ENCODE measurements at places on chromosomes 16 and 17.

DNA sequence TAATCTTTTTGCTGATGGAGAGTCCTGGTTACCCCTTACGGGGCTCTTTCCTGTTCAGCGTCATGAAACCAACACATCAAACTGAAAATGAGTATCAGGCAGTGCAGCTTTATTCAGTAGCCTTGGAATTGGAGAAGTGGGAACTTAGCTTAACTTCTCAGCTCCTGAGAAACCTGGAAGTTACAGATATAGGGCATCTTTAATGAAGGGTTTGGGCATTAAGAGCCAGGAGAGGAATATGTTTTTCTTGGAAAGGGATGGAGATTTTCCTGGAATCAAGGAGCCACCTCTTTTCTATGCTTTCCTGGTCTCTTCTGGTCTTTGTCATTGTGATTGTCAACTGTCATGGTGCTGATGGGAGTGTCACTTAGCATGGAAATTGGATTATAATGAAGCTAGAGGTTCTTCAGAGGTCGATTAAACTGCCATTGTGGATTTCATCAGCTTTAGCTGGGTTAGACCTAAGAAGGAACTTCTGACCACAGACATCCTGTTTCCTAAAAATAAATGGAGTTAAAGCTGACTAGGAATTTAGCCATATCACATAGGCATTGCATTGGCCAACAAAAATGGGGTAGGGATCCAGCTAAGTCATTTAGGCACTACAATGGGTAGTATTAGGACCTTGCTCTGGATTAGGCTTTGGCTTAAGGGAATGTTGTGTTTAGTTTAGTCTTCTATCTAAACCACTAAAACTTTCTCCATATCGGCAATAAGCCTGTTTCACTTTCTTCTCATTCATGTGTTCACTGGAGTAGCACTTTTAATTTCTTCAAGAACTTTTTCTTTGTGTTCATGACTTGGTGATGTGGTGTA, 186.4 kb downstream of the BCAS3 start:
- no peak for DNase-seq

DNA sequence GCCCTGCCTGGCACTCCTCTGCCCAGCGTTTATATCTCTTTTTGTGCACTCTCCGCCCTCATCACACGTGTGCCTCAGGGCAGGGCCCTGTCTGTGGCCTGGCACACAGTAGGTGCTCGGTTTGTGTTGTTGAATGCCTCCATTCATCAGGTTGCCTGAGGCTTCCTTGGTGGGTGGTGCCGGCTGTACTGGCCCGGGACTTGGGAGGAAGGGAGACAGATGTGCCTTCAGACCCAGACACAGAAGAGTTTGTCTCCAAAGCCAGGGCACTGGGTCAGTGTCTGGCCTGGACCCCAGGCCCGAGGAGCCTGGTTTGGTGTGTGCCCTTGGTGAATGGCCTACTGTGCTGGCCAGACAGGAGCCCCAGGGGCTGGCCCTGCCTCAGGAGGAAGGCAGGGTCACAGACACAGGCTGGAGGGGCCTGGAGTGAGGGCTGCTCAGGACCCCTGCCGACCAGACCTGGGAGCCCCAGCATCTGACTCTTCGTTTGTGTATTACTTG, 71.6 kb downstream of the RAI1 start:
- DNase-seq = no peak

DNA sequence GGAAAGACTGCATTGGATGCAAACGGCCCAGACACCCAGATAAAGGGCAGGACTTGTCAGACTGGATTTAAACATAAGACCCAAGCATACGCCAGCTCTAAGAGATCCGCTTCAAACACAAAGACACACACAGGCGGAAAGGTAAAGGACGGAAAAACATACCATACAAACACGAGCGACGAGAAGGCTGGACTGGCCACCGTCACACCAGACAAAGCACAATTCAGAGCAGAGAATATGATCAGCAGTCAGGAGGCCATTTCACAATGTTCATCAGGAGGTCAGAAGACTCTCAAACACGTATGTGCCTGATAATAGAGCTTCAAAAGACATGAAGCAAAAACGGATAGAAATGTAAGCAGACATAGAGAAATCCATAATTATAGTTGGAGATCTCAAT, 84.9 kb upstream of the GNG13 start:
- DNase-seq = no peak

DNA sequence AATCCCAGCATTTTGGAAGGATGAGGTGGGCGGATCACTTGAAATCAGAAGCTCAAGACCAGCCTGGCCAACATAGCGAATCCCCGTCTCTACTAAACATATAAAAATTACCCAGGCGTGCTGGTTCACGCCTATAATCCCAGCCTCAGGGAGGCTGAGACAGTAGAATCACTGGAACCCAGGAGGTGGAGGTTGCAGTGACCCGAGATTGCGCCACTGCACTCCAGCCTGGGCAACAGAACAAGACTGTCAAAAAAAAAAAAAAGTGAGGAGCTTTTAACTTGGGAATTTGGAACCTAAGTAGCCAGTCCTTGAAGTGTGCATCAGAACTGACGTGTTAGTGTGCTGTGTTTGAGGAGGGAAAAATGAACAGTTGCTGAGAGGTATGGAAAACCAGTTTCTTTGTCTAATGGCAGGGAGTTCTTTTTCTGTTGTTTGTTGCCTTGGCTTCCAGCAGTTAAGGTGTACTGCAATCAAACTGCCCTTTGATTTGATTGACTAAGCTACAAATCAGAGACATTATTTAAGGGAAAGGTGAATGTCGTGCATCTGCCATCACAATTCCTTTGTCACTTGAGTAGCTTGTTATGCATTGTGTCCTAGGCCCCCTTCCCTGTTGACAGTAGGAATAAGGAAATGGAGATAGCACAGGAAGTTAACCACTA, 8.6 kb upstream of the DUSP14 start:
- no peak for DNase-seq

GRCh38 chr17:81996232-81996756, 18.9 kb downstream of the ASPSCR1 start:
- no peak for DNase-seq

GRCh38 chr16:15610369-15610871, 32.5 kb downstream of the MARF1 start:
- peak; percentile 37 for DNase-seq

DNA sequence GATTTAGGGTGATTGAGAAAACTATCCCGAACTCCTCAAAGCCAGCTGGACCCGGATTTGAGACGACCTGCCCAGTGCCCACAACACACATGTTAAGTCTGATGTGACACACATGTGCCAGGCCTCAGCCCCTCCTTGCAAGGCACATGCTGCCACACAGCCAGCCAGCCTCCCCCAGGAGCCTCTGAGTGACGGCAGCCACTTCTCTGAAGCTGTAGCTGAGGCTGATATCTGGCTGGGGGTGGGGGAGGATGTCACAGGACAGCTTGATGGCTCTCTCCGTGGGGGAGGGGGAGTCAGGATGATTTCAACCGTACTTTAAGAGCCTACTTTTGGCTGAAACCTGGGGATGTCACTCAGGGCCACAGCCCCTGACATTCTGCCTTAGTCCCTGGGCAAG, 40.9 kb downstream of the SRCIN1 start:
- no peak for DNase-seq

GRCh38 chr17:39607057-39607850, 466 bp downstream of the NEUROD2 start:
- DNase-seq = no peak

DNA sequence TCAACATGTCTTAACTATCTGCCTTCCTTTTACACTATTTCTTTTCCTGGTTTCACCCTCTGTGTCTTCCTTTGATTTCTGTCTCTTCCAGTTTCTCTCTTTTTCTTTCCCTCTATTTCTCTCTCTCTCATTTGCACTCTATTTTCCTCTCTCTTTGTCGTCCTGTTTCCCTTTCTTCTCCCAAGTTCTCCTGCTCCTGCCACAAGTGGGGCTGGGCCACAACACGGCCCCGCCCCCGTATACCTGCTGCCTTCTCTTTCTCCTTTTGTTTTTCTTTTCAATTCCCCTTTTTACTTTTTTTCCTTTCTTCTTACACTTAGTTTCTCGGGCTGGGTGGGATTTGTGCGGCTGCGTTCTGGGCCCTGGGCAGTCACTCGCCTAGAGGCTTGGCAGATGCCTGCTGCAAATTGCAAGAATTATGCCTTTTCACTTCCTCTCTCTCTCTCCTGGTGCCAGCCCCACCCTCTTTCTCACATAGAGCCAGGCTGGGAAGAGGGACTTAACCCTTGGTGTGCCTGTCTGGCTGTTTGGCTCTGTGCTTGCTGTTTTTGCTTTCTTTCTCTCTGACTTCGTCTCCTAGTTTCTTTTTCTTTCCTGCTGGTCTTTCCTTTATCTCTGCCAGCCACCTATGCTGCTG, 2139.4 kb downstream of the TP53TG3F start:
- no peak for DNase-seq

DNA sequence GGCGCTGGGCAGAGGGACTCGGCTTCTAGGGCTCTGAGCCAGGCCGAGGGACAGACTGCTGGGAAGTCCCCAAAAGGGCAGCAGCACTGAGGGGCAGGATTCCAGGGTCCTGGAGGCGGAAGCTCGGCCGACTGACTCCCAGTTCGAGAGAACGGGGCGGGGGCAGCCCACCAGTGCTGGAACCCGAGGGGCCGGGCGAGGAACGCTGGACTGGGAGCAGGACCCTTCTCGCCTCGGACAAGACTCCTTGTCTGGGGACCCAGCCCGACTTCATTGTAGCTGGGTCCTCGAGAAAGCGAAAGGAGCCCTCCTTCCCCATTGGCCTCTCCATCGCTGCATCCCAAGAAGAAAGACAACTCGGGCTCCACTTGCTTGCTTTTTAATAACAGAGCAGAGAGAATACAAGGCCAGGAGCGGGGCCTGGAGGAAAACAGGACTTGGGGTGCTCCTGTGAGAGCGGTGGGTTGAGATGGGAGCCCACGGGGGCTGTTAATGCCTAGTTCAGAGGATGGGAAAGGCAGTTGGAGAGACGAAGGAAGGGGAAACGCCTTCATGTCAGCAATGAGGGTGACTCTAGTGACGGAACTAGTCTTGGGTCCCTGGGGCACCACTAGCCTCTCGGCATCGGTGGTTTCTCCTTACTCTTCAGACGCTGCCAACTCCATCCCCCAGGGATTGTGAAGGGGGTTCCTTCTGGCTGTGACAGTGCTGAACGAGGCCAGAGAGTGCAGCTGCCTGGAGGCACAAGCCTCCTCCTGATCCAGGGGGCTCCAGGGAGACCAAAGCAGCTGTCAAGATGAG, 492 bp upstream of the CAMTA2 start:
- DNase-seq = peak; percentile 92

DNA sequence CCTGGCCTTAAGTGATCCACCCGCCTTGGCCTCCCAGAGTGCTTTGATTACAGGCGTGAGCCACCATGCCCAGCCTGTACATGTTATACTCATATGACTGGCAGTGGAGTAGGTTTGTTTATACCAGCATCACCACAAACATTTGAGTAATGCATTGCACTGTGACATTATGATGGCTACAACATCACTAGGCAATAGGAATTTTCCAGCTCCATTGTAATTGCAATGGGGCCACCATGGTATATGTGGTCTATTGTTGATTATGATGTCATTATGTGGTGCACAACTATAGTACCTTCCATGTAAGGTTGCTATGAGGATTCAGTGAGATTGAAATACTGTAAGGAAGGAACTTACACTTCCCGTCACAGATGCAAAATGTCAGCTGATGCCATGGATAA, 168.9 kb downstream of the COPRS start:
- peak; percentile 51 for DNase-seq

GRCh38 chr17:19664136-19664820, 15.7 kb downstream of the ALDH3A2 start:
- no peak for DNase-seq

DNA sequence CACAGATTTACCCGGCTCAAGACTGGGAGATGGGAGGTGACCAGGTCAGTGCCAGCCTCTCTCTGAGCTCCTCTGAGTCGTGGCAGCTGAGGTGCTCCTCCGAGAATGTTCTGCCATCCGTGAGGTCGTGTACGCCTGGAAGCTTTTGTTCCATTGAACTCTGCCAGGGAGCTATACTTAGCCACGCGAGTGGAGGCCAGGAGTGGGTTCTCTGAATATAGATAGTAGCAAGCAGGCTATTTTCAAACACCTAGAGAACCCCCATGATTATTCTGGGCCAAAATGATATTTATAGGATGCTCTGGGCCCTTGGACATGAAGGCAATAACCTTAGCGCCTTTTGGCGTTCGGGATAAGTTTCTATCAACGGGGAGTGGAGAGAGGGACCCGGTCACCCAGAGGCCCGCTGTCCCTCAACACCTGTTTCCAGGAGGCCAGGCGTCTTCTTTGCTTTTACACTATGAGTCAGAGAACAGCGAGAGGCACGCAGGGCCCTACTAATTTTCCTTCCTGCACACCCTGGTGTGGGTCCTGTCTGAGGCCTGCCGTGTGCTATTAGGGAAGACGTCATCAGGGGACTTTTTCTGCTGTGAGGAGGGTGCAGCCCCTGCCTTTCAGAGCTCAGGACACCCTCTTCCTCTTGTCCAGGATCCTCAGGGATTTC, 11.0 kb upstream of the MVD start:
- DNase-seq = no peak

GRCh38 chr16:54685682-54686081, 245.0 kb upstream of the IRX5 start:
- DNase-seq = no peak

DNA sequence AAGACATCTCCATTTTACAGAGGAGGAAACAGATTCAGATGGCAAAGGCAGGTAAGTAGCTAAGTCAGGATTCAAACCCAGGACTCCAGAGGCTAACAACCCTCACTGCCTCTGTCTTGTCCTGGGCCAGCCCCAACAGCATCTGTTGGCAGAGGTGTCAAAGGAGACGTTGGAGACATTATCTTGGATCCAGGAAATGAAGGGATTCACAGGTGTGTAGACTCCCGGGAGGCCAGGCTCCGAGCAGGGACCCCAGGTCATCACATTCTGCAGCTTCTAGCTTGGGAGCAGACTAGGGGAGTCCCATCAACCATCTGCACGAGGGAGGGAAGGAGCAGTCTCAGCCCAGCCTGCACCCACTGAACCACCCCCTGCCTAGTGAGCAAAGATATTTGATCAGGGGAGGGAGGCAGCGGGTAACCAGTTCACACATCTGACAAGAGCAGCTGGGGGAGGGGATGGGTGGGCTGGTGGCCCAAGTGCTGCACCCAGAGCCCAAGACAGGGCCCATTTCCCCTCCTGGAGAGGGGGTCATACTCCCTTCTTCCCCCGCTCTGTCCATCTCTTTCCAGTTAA, 1.0 kb upstream of the B9D1 start:
- DNase-seq = no peak

- peak; percentile 79 for DNase-seq
Observed at GRCh38 chr16:1832838-1833454, 5.9 kb downstream of the FAHD1 start.

DNA sequence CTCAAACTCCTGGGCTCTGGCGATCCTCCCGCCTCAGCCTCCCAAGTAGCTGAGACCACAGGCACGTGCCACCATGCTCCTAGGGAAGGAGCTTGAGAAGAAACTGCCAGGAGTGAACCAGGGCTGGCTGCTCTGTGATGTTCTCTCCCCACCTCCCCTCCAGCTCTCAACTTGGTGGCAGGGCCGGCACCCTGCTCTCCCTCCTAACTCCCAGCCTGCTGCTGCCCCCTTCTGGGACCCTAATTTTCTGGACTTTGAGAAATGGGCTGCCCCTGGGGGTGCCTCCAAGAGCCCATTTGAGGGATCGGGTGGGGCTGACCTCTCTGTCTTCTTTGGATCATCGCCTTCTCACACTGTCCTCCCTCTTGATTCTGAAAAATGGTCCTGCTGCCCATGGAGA, 14.9 kb upstream of the STAT3 start:
- no peak for DNase-seq

Measured in mesenteric fat pad (tissue), 1 donor.